BJ (cell line): ENCODE measurements at places on chromosomes 11 and 22.

DNA sequence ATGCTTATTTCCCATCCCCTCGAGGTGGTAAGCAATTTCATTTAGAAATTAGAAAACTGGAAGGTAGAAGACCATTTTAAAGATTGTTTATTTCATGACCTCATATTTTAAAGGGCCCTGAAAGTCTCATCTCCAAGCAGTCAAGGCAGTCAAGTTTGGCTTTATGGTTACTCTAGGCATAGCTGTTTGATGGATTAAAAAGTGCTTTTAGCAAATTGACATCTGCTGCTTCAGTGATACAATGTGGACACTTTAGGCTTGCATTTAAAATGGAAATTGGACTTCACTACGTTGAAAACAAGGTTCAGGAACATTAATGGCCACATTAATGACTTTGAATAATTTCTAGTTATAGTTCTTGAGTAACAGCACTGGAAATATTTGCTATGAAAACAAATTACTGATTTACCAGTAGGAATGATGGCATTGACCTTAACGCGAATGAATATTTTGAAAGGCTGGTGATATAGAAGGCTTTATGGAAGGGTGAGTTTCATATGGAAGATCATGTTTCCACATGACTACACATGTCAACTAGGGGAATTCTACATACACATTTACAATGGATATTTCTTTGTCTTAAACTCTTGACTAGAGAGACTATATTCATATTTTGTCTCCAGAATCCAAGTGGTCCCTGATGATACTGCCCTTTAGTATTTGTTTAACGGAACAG lies 873.5 kb downstream of the JRKL start:
- DNase-seq, result no peak

DNA sequence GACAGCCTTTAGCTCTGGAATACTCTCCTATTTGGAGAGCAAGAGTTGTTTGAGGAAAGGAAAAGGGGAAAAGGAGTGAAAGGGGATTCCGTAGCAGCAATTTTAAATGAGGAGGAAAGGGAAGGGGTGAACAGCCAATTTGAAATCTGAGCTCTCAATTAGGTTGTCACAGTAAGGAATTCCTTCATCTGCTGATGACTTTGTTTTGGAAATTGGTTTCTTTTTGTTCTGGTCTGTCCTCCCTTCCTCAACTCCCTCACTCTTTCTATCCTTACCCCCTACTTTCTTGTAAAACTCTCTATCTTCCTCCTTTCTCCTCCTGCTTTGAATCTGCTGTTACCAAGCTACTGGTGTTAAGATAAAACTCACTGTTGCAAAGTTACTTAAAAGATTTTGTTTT lies 1155.6 kb downstream of the DLG2 start:
- DNase-seq, result no peak

GRCh38 chr22:44815099-44816070 lies 63.0 kb downstream of the ARHGAP8 start:
- DNase-seq, result no peak

DNA sequence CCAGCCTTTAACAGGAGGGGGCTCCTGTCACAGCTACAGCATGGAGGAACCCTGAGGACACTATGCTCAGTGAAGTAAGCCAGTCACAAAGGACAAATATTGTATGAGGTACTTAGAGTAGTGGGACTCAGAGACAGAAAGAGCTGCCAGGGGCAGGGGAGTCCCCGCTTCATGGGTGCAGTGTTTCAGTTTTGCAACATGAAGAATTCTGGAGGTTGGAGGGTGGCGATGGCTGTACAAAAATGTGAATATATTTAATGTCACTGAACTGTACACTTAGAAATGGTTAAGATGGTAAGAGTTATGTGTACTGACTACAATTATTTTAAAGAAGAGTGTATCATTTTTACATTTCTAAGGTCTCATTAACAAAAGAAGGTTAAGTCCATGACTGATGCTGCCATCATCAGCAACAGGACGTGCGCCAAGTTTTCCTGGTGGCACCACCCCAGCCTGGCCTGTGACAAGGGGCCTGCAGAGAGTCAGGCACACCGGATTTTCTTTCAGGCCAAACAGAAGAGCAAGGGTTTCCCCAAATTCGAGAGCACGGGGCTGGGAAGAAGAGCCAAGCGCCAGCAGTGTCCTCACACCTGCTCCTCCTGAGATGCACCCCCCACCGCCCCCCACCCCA lies 22.1 kb downstream of the YPEL1 start:
- no peak for DNase-seq

GRCh38 chr11:102346456-102346747 lies 612 bp upstream of the BIRC2 start:
- DNase-seq, result no peak
